CD4-positive, alpha-beta memory T cell (primary cell): ENCODE measurements at places on chromosomes 12 and 14. TPM values are rescaled to one million over a fixed set of nuclear protein-coding genes. Genes with fewer than 3 reads are reported as not detected.

The ARL1 gene
- 41.0 TPM for total RNA-seq

The TAS2R7 gene
- total RNA-seq = not detected

The SMOC1 gene
- not detected for total RNA-seq

The MFAP5 gene
- not detected for total RNA-seq

The HIF1A gene
- 84.7 TPM for total RNA-seq

The MYO1H gene
- not detected for total RNA-seq

The POLR3B gene
- 6.6 TPM for total RNA-seq

The TEAD4 gene
- not detected for total RNA-seq

The NOVA1 gene
- not detected for total RNA-seq

The TEX22 gene
- 7.5 TPM for total RNA-seq

The IRAK3 gene
- 0.44 TPM for total RNA-seq

DNA sequence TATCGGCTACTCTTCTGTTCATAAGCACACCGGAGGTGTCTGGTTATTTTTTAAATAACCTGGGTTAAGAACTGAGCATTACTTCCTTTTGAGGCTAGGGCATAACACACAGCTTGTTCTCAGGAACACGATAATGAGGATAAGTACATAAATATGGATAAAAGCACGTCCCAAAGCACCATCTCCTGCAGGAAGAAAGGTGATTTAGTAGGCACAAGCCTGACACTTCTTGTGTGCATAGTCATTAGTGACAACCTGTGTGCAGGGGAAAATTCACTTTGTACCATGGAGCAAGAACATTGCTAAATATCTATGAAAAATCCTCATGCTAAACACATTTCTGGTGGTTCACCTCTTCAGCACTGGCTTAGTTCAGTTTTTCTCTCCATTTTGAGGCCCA, 166.5 kb downstream of the SNAPC1 start:
- DNase-seq = no peak

GRCh38 chr14:93967637-93968250, 8.6 kb downstream of the ASB2 start:
- no peak for DNase-seq

DNA sequence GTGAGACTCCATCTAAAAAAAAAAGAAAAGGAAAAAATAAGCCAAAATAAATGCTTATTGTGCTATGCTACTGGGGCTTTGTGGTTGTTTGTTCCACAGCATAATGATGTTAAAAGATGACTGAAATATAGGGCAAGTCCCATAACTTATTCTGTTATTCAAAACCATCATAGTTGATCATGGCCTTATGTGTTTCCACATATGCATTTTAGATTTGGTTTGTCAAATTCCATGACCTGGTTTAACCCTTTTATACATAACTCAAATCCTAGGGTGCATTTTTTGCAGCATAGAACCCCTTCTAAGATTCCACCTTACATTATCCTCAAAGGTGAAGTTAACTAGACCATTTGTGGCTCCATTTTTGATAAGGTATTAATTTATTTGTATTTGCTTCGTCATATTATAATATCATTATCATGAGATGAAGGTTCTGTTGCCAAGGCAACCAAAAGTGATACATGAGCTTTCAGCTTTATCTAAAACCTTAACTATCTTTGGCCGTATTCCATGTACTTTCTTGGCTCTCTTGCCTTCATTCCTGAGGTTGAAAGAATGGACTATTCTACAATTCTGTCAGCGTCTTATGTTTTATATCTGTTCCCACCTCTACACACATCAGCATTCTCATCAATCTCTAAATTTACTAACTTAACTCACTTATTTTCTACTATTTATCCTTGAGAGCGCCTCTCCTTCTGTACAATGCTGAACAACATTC, 138.7 kb upstream of the DYRK2 start:
- DNase-seq = no peak

GRCh38 chr12:116722245-116722644, 15.6 kb downstream of the SPRING1 start:
- no peak for DNase-seq

DNA sequence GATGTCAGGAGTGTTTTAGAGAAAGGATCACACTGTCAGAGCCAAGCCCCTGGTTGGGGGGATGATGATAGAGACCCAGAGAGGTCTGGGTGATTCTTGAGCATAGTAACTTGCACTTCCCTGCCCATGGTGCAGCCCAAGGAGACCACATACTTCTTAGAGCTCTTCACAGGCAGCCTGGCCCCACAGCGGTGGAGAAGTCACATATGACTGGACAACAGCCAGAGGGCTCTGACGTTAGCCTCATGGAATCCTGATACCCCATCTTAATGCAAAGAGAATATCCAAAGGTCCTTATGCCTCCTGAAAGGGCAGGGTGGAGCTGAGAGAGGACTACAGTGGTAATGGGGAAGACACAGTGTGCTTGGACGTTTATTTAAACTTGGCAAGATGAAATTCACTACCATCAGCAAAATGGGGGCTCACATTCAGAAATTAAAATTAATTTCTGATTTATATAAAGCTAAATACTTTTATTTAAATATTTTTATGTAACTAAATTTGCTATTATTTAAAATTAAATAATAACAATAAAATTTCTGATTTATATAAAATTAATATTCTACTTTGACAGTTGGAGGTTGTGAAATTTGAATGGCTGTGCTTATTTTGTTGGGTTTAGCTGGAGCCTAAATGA, 131.3 kb downstream of the KTN1 start:
- DNase-seq = no peak

DNA sequence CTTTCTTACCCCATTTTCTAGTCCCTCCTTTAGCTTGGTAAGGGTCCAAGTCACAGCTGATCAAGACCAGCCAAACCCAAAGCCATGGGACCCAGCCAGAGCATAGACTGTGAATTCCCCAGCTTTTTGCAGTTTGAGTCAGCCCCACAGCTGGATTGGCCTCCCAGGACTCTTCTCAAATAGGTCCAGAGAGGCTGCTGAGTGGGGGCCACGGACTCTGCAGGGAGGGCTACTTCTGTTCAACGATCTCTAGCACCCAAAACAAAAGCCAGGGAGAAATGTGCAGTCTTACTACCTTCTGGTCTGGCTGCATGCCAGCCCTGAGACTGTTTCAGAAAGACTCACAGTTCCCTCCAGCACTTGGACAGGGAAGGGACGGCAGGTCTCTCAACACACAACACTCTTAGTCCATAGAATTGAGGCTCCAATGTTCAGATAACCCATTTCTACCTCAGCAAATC, 1.6 kb downstream of the VDR start:
- DNase-seq = no peak

- no peak for DNase-seq
These were observed 14.7 kb upstream of the GNPNAT1 start for GRCh38 chr14:52806115-52806514.

- no peak for DNase-seq
These were observed 96.0 kb upstream of the NEDD1 start for GRCh38 chr12:96811083-96811482.

- no peak for DNase-seq
These were observed 160.9 kb upstream of the EEA1 start for GRCh38 chr12:93089805-93090569.

GRCh38 chr14:20428010-20428365, 8.0 kb downstream of the KLHL33 start:
- no peak for DNase-seq

GRCh38 chr12:109764123-109764522, 50.5 kb downstream of the FAM222A start:
- no peak for DNase-seq

DNA sequence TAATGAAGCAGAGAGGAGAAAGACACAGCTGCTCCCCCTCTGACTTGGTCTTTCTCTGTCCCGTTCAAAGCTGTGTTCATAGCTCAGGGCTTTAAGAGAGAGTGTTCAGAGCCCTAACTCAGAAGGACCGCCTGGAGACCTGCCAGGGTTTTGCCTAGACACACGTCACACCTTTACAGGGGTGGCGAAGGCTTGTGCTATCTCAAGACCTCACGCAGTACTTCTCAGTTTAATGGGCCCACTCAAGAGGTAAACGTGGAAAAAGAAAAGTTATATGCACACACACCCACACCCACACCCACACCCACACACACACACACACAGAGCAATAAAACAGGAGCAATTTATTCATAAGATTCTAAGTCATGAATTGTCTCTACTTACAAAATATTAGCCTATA, 374.3 kb downstream of the C12orf75 start:
- DNase-seq = no peak

- no peak for DNase-seq
These were observed 155.7 kb upstream of the C14orf180 start for GRCh38 chr14:104423701-104424405.

GRCh38 chr12:71782017-71782416, 27.4 kb downstream of the RAB21 start:
- no peak for DNase-seq

GRCh38 chr12:72865921-72866320, 593.8 kb downstream of the TRHDE start:
- no peak for DNase-seq

DNA sequence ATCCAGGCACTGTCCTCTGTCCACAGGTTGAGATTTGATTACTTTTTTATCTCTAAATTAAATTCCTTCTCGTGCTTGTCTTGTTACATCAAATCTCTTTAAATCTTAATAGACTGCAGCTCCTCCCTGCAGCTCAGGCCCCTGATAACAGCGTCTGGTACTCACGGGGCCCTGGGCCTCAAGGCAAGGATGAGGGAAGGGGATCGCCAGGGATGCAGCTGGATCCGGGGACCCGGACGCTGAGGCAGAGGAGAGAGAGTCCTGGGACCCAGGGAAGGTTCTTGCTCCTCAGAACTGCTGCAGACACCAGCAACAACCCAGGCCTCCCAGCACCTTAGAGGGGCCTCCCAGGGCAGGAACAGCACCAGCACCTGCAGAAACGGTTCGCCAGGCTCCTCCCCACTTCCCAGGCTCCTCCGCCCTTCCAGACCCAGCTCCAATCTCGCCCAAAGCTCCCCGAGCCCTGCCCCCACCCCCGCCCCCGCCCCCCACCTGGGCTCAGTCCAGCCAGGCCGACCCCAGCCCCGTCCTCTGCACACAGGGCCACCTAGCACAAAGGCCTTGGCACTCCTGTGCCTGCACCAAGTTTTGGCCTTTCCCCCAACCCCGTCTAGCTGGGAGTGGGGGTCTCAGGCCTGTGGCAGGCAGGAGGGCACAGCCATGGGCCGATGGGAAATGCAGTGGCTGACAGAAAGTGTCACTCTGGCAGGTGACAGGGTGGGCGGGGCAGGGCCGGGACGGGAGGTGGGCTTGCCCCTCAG, 60.3 kb upstream of the GALNT9 start:
- DNase-seq = no peak

DNA sequence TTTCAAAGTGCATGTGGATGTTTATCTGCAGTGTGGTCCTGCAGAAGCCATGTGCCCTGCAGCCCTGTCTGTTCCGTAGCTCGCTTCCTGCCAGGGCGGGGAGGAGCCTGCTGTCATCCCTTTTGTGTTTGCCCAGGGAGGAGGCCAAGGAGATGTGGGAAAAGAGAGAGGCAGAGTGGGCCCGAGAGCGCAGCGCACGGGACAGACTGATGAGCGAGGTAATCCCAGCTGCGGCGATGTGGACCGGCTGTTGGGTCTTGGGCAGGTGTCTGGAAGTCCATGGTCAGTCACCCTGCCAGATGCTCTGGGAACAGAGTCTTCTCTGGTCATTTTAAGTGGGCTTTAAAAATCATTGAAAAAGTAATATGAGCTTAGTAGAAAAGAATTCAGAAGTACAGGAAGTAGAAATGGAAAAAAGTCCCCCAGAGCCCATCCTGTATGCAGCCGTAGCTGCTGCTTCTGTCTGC, 12.8 kb downstream of the TCHP start:
- no peak for DNase-seq

DNA sequence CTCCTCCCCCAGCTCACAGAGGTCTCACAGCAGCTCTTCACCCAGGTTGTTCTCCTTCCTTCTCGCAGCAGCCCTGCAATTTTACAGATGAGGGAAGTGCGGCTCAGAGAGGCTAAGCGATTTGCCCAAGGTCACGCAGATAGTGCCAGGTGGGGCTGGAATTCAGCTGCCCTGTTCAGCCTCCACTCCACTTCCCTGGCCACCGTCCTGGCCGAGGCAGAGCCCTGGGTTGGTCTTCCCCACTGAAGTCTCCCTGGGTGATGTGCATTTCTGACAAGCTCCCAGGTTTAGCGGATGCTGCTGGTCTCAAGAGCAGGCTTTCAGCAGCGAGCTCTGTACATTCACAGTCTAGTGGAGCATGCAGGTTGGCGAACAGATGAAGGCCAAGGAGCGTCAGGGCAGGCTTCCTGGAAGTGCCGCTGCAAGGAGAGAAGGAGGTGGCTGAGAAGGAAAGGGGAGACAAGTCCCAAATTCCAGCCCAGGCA, 28.9 kb upstream of the EML1 start:
- no peak for DNase-seq
